ENCODE measurements at places on chromosomes 11 and 22.

DNA sequence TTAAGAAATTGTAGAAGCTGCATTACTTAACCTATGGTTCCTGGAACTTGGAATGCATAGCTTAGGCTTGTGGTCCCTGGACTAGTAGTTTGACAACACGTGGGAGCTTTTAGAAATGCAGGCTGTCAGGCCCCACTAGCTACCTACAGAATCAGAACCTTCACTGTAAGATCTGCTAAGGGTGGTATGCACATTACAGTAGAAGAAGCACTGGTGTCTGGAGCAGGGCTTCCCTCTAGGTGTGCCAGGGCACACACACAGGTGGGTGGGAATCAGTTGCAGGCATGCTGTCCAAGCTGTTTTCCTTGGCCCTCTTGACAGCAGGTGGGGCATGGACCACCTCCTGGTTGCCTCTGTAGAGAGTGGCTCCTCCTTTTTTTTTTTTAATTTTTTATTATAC is 8.8 kb downstream of the NNMT start:
- no peak for DNase-seq

- no peak for DNase-seq
Observed at GRCh38 chr22:23698094-23698493, 7.3 kb downstream of the RGL4 start.

DNA sequence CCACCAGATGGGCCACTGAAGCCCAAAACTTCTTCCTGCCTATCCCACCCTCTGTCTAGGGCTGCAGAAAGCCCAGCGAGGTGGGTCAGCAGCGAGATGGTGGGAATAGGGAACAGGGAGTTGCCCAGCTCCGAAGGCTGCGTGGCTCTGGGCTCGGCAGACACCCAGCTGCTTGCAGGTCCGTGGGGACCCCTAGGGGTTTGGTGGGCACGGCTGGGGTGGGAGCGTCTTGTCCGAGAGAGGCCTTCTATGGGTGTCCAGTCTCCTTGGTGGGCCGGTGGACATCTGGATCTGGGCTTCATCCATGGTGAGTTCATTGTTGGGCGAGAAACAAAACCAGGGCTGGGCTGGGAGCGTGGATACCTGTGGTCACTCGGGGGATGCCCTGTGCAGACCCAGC is 1211.0 kb downstream of the BRD1 start:
- no peak for DNase-seq

DNA sequence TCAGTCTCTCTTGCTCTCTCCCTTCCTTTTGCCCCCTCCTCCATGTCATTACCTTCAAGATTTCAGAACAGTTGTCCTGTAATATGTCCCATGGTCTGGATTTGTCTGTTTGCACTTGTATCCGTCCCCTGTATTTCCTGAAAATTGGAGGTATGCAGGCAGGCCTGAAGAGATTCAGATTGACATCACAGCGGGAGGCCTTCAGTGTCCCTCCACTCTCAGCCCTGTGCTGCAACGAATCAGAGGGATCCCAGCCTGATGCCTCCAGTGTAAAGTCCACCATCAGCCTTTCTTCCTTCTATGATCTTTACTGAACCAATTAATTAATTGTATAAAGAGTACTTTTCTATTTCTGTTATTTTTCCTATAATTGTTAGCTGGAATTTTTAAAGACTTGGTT is 57.3 kb downstream of the ELMOD1 start:
- no peak for DNase-seq

DNA sequence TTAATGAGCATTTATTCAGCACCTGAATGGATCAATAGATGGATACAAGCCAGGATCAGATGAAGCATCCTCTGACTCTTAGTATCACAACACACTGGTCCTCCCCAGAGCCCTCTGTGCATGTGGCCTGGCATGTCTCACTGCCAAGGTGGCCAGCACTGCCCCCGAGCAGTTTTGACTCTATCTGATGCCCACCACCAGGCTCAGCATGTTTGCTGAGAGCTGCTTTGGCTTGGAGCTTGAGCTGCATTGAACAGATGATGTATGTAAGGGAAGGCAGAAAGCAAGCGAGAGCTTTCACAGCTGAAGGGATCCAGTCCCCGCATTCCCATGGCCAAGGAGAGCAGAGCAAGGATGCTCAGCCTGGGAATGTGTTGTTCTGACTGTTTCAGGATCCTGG is 320.3 kb downstream of the BUD13 start:
- no peak for DNase-seq

DNA sequence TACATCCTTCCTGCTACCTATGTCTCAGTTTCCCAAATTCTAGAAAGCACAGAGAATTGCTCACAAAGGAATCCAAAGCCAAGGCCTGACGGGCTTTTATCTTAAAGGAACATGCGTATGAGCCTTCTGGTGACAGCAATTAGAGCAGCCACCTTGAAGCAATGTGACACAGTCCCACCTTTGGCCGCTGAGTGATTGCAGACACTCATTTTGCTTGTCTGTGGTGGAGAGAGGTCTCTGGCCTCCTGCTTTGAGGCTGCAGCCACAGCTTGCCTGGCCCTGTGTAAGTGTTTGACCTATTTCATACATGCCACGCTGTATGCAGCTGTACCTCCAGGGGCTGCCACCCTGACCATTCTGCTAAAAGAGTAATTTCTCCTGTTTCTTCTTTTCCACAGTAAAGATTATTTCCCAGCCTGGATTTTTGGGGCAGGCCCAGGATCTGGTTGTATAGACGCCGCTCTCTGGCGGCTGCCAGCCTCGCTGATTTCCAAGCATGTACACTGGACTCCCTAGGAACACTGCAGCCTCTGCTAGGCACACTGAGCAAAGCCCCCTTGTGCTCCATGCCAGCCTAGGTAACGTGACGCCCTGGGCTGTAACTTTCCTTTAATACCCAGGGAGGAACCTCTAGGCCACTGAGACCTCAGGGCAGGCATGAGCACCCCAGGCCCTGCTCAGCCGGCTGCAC is 1.1 kb upstream of the TMA7B start:
- DNase-seq = no peak

GRCh38 chr22:30481711-30482110 is 9.9 kb upstream of the SEC14L3 start:
- no peak for DNase-seq

- no peak for DNase-seq
Observed at GRCh38 chr22:19567157-19568009, 43.2 kb upstream of the CLDN5 start.

GRCh38 chr11:113339929-113340589 is 25.7 kb downstream of the TTC12 start:
- no peak for DNase-seq

DNA sequence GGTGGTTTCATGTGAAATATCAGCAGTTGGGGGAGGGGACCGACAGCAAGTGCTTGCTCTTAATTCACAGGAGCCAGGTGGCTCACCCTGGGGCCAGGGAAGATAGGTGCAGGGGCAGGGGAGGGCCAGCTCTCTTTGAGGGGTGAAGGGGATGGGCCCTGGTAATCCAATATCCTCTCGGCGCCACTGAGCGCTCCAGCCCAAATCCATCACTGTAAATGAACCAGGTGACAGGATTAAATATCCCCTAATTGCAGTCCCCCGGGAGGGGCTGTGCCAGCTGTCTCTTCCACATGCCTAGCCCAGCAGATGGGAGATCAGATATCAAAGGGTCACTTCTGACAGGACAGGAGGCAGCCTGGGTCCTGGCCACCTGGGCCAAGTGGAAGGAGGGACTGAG is 531.8 kb upstream of the CADM1 start:
- DNase-seq = no peak

DNA sequence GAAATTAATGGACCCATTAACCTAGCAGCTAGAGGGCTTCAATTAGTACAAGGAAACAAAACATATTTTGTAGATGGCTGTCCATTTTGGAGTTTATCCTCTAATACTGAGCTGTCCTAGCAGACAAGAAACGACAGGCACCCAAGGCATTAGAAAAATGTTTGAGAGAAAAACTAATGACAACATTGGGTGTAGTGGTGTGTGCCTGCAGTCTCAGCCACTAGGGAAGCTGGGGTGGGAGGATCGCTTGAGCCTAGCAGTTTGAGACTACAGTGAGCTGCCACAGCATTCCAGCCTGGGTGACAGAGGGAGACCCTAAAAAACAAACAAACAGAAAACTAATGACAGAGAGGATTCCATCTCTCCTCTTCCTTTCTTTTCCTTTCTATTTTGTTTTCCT is 1.5 kb downstream of the A4GALT start:
- DNase-seq = no peak

- DNase-seq = no peak
Observed at GRCh38 chr22:23520863-23521440, 59.1 kb downstream of the IGLL1 start.

GRCh38 chr11:100188137-100188783 is 498.8 kb upstream of the ARHGAP42 start:
- DNase-seq = no peak

- DNase-seq = no peak
Observed at GRCh38 chr11:1921574-1922141, 2.2 kb downstream of the TNNT3 start.

GRCh38 chr11:6843670-6844069 is 1.8 kb upstream of the OR10A5 start:
- DNase-seq = no peak
